ENCODE measurements at places on chromosomes 7 and 10.

- H3K27me3 ChIP-seq = no peaks in the 10 kb centered on the region
- no peak for DNase-seq
- H3K4me1 ChIP-seq = no peaks in the 10 kb centered on the region
- no peak overlapping the region for H3K4me3 ChIP-seq
- H3K36me3 ChIP-seq = no peaks in the 10 kb centered on the region
Measured at GRCh38 chr10:77355844-77356243, 281.8 kb downstream of the KCNMA1 start.

DNA sequence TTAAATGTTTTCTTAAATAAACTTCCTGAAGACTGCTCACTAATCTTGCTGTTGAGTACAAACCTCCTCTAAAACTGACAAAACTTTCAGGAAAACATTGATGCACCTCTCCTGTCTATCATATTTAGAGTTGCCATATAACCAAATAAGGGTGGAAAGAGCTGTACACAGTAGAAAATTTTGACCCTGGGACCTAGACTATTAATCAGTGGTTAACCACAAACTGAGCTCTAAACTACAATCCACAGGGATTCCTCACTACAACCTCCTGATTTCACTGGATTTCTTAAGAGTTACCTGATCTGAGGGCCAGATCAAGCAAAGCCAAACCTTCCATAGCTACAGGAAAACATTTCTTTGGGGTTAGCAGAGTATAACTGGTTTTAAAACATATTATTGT, 39.9 kb upstream of the WNT16 start:
- no peak overlapping the region for H3K27ac ChIP-seq
- H3K36me3 ChIP-seq = no peaks in the 10 kb centered on the region
- DNase-seq = no peak
- no peaks in the 10 kb centered on the region for H3K27me3 ChIP-seq

DNA sequence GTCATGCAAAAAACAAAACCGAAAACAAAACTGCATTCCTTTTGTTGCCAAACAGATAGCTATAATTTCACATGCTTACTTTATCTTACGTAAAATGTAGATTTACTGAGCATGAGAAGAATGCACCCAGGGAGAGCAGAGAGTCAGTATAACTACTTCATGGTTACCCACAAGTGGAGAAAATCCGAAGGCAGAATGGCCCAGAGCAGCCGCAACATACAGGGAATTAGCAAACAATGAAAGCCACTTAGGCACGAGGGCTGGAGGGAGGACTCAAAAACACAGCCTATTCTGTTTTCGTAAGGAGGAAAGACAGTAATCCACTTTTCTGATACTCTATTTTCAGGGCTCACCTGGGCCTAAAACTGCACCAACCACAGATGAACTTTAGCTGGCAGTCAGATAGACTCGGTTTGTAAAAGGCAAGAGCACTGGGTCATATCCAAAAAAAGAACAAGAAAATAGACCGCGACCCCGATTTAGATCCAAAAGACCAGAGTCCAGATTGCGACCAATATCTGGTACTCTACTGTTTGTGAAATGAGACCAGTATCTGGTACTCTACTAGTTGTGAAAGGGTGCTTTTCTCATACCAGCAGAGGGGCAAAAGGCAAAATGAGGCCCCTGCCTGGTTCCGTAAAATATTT, 1.3 kb downstream of the ITPRIP start:
- H3K4me1 ChIP-seq = peaks cover 49% of the 10 kb centered on the region
- no peaks in the 10 kb centered on the region for H3K27me3 ChIP-seq

GRCh38 chr7:5596046-5596895, 172.6 kb upstream of the TNRC18 start:
- peaks cover 47% of the 10 kb centered on the region for H3K4me1 ChIP-seq
- H3K27me3 ChIP-seq = no peaks in the 10 kb centered on the region
- H3K27ac ChIP-seq = no peak overlapping the region
- H3K36me3 ChIP-seq = no peaks in the 10 kb centered on the region
- peak overlapping the region; percentile 5 for H3K4me3 ChIP-seq

- H3K27ac ChIP-seq = no peak overlapping the region
- DNase-seq = no peak
- H3K36me3 ChIP-seq = no peaks in the 10 kb centered on the region
- H3K4me1 ChIP-seq = no peaks in the 10 kb centered on the region
- no peaks in the 10 kb centered on the region for H3K27me3 ChIP-seq
Measured at GRCh38 chr10:111706331-111706730, 477.2 kb downstream of the GPAM start.

- no peaks in the 10 kb centered on the region for H3K36me3 ChIP-seq
- H3K4me3 ChIP-seq = no peak overlapping the region
- H3K27ac ChIP-seq = no peak overlapping the region
- no peaks in the 10 kb centered on the region for H3K4me1 ChIP-seq
- H3K27me3 ChIP-seq = peaks cover 4% of the 10 kb centered on the region
Measured at GRCh38 chr7:73985737-73986141, 42.2 kb upstream of the ELN start.

- H3K4me1 ChIP-seq = no peaks in the 10 kb centered on the region
- no peaks in the 10 kb centered on the region for H3K27me3 ChIP-seq
- no peaks in the 10 kb centered on the region for H3K36me3 ChIP-seq
- no peak for DNase-seq
- no peak overlapping the region for H3K4me3 ChIP-seq
Measured at GRCh38 chr10:79399223-79399831, 46.1 kb downstream of the ZCCHC24 start.

DNA sequence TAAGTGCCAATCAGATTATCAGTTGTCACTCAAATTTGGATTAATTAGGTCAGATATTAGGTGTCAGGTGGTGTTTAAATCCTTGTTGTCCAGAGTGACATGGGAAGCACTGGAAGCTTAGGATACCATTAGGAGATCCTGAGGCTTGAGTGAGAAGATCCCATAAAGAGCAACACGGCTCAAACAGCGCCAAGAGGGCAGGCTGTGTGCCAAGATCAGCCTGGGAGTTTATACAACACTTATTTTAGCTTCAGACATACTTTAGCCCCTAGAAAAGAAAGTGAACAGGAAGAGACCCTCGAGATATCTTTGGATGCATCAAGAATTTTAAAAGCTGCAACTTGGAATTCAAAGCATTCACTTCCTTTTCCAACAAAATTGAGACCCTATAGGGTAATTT, 14.2 kb upstream of the ACTA2 start:
- peaks cover 12% of the 10 kb centered on the region for H3K4me1 ChIP-seq
- no peaks in the 10 kb centered on the region for H3K36me3 ChIP-seq
- H3K4me3 ChIP-seq = no peak overlapping the region

- no peak overlapping the region for H3K27ac ChIP-seq
- DNase-seq = no peak
- H3K4me1 ChIP-seq = no peaks in the 10 kb centered on the region
- no peaks in the 10 kb centered on the region for H3K36me3 ChIP-seq
- no peak overlapping the region for H3K4me3 ChIP-seq
Measured at GRCh38 chr7:108659261-108659660, 89.6 kb downstream of the DNAJB9 start.

- H3K27ac ChIP-seq = no peak overlapping the region
- H3K27me3 ChIP-seq = no peaks in the 10 kb centered on the region
- no peaks in the 10 kb centered on the region for H3K36me3 ChIP-seq
- DNase-seq = no peak
- no peak overlapping the region for H3K4me3 ChIP-seq
- no peaks in the 10 kb centered on the region for H3K4me1 ChIP-seq
Measured at GRCh38 chr7:414681-415560, 104.7 kb downstream of the PDGFA start.

GRCh38 chr7:22267930-22268615, 88.9 kb downstream of the RAPGEF5 start:
- H3K36me3 ChIP-seq = no peaks in the 10 kb centered on the region
- DNase-seq = no peak
- no peak overlapping the region for H3K27ac ChIP-seq
- H3K27me3 ChIP-seq = no peaks in the 10 kb centered on the region
- H3K4me1 ChIP-seq = no peaks in the 10 kb centered on the region
- no peak overlapping the region for H3K4me3 ChIP-seq

- H3K4me3 ChIP-seq = no peak overlapping the region
- DNase-seq = no peak
- H3K4me1 ChIP-seq = no peaks in the 10 kb centered on the region
- peaks cover 8% of the 10 kb centered on the region for H3K27me3 ChIP-seq
- no peak overlapping the region for H3K27ac ChIP-seq
- H3K36me3 ChIP-seq = no peaks in the 10 kb centered on the region
Measured at GRCh38 chr7:29843093-29843492, 36.8 kb downstream of the WIPF3 start.

- H3K4me1 ChIP-seq = peaks cover 2% of the 10 kb centered on the region
- H3K27me3 ChIP-seq = no peaks in the 10 kb centered on the region
- H3K27ac ChIP-seq = peak overlapping the region; percentile 6
- peaks cover 26% of the 10 kb centered on the region for H3K36me3 ChIP-seq
- no peak overlapping the region for H3K4me3 ChIP-seq
Measured at GRCh38 chr7:139051655-139052054, 15.8 kb upstream of the ZC3HAV1L start.

GRCh38 chr7:136183981-136184380, 206.8 kb upstream of the MTPN start:
- no peaks in the 10 kb centered on the region for H3K36me3 ChIP-seq
- H3K27ac ChIP-seq = no peak overlapping the region
- DNase-seq = no peak
- H3K4me3 ChIP-seq = no peak overlapping the region

GRCh38 chr10:30420766-30421165, 13.2 kb upstream of the MAP3K8 start:
- peaks cover 7% of the 10 kb centered on the region for H3K4me1 ChIP-seq
- H3K36me3 ChIP-seq = no peaks in the 10 kb centered on the region

GRCh38 chr7:37670436-37670835, 13.1 kb upstream of the GPR141 start:
- DNase-seq = no peak
- no peak overlapping the region for H3K27ac ChIP-seq

GRCh38 chr7:97020996-97021746, 3.5 kb downstream of the DLX5 start:
- no peak overlapping the region for H3K4me3 ChIP-seq
- no peaks in the 10 kb centered on the region for H3K4me1 ChIP-seq
- H3K36me3 ChIP-seq = no peaks in the 10 kb centered on the region
- H3K27ac ChIP-seq = no peak overlapping the region

DNA sequence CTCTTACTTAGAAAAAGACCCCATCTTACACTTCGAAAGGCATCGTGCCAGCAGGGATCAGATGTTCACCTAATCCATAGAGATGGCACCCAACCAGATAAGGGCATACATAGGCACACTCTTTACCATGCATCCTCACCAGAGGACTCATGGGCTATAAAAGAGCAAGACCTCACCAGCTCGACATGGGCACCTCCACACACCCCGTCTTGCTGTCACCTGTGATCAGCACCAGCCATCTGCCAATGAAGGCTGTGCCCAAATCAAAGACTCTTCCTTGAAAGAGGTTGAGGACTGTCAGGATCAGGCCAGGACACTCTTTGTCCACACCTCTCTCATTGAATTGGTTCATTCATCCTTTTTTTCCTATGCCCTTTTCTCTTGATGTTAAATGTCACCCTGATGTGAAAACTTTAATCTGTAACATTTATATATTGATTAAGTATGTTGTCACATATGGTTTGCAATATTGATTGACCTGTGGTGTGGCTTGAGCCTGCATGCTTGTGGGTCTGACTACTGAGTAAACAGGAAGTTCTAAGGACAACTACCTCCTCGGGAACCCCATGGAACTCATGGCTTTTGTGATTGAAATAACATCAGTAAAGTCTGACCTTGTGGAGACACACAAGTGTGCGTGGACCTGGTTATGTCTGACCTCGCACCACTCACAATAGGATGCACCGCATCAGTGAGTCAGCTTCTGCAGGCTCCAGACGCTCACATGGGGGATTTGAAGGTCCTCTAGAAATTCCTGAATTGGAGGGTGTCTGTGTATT, 75.5 kb downstream of the HTR5A start:
- peaks cover 30% of the 10 kb centered on the region for H3K27me3 ChIP-seq
- H3K4me3 ChIP-seq = no peak overlapping the region
- H3K4me1 ChIP-seq = no peaks in the 10 kb centered on the region
- no peak overlapping the region for H3K27ac ChIP-seq

- no peak overlapping the region for H3K27ac ChIP-seq
- no peaks in the 10 kb centered on the region for H3K4me1 ChIP-seq
- H3K36me3 ChIP-seq = no peaks in the 10 kb centered on the region
- H3K4me3 ChIP-seq = no peak overlapping the region
- H3K27me3 ChIP-seq = no peaks in the 10 kb centered on the region
- DNase-seq = no peak
Measured at GRCh38 chr10:58064714-58065528, 202.8 kb downstream of the IPMK start.

- peak overlapping the region; percentile 35 for H3K4me3 ChIP-seq
- no peak overlapping the region for H3K27ac ChIP-seq
- H3K27me3 ChIP-seq = peaks cover 63% of the 10 kb centered on the region
Measured at GRCh38 chr7:151245360-151246101, 3.0 kb downstream of the SMARCD3 start.

DNA sequence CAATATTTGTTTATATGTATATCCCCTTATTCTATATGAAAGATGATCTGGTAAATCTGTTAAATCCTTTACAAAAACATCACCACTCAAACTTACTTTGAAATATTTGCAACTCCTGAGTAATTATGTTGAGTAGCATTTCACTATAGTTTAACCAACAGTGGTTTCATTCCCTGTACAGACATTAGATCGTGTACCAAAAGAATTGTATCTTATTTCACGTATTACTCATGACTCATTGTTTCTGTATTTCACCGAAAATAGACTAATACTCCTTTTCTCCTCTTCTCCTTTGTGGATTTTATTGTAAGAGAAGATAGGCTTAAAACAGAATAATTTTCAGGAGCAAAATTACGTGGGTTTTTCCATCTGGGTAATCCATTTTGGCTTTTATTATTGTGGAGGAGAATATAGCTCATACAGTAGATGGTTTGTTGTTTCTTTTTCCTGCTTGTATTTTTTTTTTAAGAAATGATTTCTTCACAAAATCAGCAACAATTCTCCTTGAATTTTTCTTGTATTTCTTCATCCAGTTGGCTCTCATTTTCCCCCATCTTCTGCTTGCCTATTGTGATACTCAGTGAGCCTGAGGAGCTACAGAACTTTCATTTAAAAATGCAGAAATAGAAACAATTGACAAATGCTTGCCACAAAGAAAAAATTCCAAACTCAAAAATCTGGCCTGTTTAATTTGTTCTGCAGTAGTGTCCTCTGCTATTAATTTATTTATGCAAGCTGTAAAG, 90.6 kb upstream of the OIT3 start:
- no peaks in the 10 kb centered on the region for H3K27me3 ChIP-seq
- H3K4me1 ChIP-seq = no peaks in the 10 kb centered on the region
- DNase-seq = no peak
- H3K27ac ChIP-seq = no peak overlapping the region
- no peaks in the 10 kb centered on the region for H3K36me3 ChIP-seq
- H3K4me3 ChIP-seq = no peak overlapping the region

GRCh38 chr10:76230921-76231285, 799.5 kb downstream of the LRMDA start:
- H3K4me1 ChIP-seq = no peaks in the 10 kb centered on the region
- no peak for DNase-seq
- no peak overlapping the region for H3K27ac ChIP-seq
- no peak overlapping the region for H3K4me3 ChIP-seq
- H3K27me3 ChIP-seq = no peaks in the 10 kb centered on the region
